ENCODE measurements at places on chromosomes 6 and 20. TPM values are rescaled to one million over a fixed set of nuclear protein-coding genes. Genes with fewer than 3 reads are reported as not detected.
A peak's percentile ranks its signal among the peaks of the same experiment; 100 is the strongest.

The TRIM15 gene
- not detected for total RNA-seq

DNA sequence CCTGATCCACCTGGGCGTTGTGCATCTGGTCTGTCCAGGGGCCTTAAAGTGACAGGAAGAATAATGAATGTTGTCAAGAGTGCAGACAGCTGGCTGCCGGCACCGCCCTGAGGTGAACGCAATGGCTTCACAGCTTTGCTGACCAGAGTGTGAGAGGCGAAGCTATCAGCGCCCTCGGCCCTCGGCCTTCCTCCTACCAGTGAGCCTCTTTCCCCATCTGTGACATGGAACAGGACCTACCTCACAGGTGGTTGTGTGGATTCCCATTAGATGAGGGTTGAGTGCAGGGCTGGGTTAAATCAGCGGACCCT lies 54.8 kb downstream of the CTCFL start:
- no peak for DNase-seq

DNA sequence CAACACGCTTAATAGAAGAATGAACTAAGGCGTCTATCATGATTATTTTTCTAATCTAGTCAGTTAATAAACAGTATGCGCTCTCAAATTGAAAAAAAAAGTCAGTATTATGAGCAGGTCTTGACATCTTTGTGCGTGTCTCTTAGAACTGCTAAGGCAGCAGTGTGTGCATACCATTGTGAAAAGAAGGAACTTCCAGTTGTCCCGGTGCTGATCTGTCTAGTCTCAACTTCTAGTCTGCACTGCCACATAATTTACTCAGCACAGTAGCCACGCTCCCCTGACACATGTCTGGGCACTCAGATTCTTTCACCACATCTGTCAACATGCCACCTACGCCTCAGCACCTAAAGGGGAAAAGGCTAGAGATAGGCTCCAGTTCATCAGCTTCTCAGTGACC lies 61.1 kb upstream of the SPDEF start:
- no peak for DNase-seq

DNA sequence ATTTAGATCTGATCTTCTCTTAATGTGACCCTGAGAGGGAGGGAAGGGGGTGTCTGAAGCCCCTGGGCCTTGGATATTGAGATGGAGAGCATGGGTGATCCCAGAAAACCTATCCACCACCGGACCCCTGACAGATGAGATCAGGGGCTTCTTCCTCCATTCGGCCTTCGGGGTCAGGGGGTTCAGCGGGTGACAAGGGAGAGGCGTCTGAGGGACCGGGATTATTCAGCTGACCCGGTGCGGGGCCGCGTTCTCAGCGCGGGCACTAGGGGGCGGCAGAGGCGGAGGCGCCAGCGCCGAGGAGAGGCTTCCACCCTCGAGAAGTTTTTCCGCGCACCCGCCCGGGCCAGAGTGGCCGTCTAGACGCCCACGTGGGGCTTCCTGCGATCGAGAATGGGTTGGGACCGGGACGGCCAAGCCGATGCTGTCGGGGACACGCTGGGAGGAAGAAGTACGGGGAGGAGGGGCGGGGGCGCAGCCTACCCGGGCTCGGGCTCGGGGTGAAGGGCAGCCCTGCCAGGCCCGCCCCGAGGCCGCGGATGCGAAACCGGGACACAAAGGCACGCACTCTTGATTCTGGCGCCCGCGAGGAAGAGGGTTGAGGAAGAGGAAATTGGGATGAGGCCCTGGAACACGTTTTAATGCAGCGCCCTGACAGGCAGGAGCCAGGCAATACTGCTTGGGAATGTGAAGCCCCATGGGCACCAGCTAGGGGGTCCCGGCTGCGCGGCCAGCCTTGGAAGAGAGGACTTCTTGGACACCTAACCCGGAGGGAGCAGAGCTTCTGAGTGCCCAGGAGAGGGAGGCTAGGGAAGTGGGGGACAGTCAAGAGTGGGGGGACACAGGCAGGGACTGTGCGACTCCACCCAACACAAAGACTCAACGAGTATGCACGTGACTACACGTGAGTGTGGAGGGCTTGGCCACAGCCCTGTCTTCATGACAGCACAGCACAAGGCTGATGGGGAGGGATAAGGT lies 30.6 kb downstream of the COL11A2 start:
- DNase-seq, result peak; percentile 82

- no peak for DNase-seq
Observed at GRCh38 chr20:62941792-62942191, 3.8 kb downstream of the GID8 start.

GRCh38 chr6:87012035-87012434 lies 74.7 kb downstream of the HTR1E start:
- no peak for DNase-seq
